Left colon (tissue), 2 donors: ENCODE measurements at places on chromosomes 2 and 18.

DNA sequence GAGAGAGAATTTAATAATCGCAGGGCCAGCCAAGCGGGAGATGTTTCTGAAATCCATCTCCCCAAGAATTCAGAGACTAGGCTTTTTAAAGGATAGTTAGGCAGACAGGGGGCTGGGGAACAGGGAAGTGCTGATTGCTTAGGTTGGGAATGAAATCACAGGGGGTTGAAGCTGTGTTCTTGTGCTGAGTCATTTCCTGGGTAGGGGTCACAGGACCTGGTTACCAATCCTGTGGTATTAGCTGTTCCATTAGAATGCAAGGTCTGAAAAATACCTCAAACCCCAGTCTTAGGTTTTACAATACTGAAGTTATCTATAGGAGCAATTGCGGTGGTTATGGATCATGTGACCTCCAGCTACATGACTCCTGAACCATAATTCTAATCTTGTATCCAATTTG is 4.6 kb downstream of the SP140 start:
- no peak for DNase-seq

DNA sequence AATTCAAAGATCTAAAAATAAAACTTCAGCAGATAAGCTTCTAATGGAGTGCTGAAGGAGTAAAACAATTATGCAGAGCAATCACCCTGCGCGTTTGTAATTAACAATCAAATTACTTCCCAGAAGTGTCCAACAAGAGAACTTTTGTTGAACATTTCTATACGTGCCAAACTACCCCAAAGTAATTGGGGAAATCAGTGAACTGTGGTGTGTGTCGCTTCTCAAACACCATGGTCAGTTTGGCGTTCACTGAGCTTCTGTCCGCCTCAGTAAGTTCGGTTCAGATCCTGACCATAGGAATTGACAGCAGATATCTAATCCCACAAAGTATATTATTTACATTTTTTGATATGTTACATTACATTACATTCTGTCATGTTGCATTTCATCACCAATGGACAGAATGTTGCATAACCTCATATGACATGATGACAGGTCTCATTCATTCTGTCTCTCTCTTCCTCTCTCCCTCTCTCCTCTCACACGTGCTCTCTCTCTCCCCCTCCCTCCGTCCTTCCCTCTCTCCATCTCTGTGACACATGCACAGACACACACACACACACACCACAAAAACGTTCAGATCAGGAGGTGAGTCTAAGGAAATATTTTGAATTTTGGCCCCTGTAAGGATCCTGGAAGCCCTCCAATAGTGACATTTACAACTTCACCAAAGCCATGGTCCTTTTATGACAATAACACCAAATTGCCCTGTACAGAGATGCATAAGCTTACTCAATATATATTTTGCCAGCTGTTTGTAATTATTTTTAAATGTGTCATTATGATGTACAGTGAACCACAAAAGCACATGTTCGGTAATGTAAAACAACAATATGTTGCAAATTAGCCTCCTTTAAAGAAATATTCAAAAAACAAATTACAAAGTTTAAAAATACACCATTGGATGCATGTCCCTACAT is 269.2 kb downstream of the FIGN start:
- DNase-seq, result no peak

- no peak for DNase-seq
Measured at GRCh38 chr2:54629914-54630857, 93.3 kb upstream of the EML6 start.

DNA sequence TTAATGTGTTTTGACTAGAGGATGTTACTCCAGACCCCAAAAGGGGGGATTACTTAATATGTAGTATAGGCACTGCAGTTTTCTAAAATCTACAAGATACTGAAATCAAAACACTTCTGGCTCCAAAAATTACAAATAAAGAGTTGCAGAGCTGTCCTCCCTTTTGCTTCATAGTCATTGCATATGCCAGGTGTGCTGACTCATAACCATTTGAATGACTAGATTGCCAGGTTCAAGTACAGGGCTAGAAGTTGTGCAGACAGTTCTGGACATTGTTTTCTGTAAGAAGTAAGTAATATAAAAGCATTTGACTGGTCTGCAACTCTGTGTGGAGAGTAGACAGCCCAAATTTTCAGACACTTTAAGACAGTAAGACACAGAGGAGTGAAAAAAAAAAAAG is 6.7 kb downstream of the CWC22 start:
- no peak for DNase-seq

DNA sequence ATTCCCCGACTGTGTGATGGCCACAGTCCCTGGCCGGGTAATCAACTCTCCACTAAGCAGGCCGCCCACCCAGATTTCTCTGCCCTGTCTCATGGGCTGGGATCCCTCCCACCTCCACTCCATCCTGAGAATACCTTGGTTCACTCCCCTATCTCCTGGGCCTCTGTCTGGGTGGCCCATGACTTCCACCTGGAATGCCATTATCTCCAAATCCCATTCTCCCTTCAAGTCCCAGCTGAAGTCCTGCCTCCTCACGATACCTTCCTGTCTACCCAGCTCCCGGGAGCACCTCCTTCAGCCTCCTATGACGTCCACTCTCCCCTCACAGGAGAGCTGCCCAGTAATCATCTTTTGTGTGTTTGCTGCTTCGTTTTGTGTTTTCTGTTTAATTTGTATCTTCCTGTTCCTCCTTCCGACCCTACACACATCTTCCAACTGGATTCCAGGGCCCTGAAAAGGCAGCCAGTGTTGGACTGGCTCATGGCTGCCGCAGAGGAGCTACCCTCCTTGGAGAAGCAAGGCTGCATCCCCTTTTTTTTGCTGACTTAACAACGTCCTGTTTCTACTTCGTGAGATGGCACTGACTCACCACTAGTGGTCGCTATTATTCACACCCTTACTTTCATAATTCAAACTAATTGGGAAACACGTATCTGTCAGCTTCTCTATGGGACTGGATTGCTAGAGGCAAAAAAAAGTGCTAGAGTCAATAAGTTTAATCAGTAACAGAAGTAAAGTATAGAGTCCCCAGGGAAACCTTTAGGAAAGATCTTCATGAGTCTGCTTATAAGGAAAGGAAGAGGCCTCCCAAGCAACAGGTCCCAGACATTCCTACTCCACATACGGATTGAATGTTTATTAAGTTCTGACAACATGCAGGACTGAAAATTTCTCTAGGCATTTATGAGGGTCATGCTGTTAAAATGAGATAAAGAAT is 171.9 kb upstream of the GATA6 start:
- no peak for DNase-seq

DNA sequence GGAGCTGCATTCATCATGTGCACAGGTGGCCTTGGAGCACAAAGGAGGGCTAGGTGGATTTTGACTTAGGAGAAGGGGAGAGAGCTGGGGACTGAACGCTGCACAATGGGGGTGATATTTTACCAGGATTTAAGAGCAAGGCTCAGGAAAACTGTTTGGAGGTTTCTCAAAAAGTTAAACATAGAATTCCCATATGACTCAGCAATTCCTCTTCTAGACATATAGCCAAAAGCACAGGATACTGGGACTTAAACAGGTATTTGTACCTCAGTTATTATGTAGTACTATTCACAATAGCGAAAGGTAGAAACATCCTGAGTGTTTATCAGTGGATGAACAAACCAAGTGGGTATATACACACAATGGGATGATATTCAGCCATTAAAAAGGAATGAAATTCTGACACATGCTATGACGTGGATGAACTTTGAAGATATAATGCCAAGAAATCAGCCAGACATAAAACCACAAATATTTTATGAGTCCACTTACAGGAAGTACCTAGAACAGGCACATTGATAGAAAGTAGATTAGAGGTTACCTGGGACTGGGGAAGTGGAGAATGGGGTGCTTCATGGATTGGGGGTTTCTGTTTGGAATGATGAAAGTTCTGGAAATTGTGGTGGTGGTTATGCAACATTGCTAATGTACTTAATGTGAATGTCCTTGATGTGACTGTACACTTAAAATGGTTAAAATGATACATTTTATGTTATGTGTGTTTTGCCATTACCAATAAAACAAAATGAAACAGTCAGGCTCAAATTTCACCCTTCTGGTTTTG is 216.9 kb downstream of the HAUS1 start:
- DNase-seq, result no peak

DNA sequence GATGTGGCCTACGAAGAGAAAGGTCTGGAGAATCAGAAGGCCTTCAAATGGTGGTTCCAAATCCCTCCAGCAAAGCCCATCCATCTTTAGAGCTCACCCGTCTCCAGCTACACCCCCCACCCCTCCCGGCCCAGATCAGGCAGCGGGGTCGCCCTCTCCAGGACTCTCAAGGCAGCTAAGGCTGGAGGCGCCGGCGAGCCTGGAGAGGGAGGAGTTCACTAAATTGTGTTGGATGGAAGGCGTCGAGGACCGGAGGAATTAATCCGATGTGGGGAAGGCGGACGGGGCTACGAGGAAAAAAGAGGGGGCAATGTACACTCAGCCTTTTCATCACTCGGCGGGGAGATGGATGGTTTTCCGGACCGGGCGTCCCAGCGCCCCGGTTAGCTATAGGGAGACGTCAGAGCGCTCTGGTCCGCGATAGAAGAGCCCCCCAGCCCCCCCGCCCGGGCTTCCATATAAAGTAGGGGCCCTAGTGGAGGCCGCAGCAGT is at the start of gene GRP:
Gene GRP, plus strand, starts transcription at position 487 of the 492 bp plus-strand sequence. CDS start 108 bp downstream, outside the sequence.
- no peak for DNase-seq

- no peak for DNase-seq
Measured at GRCh38 chr2:61100801-61101200, 35.1 kb downstream of the SANBR start.

DNA sequence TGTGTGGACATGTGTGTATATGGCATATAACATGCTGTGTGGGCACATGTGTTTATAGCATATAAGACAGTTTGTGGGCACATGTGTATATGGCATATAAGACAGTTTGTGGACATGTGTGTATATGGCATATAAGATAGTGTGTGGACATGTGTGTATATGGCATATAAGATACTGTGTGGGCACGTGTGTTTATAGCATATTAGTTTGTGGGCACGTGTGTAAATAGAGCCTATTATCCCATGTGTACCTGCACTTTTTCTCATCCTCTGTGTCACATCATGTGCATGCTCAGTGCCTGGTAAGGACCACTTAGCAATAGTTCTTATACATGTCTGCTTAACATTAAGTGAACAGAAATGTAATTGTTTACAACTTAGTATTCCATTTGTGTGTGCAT is 45.2 kb downstream of the TPO start:
- no peak for DNase-seq

DNA sequence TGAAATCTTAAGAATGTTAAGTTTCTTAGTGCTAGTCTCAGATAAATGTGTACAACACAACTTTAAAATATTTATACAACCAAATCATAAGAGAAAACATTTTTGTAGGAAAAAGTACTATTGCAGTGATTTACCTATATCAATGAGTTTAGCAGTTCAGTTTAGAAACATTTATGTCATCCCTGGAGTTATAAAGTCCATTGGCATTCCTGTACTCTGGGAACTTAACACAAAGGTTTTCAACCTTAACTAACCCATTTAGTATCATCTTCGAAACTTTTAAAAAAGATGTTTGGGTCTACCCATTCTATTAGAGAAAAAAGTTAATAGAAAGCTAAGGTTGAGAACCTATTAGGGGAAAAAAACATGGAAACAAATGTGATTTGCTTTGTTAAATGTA is 10.9 kb downstream of the AFTPH start:
- no peak for DNase-seq

GRCh38 chr18:36309436-36310391 is 12.2 kb downstream of the FHOD3 start:
- DNase-seq, result no peak

DNA sequence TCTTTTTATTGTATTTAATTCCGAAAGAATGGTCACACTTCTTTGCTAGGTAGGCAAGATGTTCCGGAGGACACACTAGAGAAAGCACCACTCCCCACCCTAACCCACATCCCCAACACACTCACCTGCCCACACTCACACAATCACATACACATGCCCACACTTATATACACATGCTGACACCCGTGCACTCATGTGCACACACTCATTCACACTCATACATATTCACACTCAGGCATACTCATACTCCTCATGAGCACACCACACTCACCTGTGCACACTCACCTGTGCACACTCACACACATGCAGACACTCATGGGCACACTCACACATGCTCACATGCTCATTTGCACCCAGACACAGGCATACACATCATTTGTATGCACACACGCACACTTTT is 21.4 kb downstream of the DIPK1C start:
- no peak for DNase-seq

- no peak for DNase-seq
Measured at GRCh38 chr2:198134293-198134955, 330.0 kb downstream of the PLCL1 start.

GRCh38 chr2:184562532-184562931 is 35.8 kb upstream of the ZNF804A start:
- DNase-seq, result no peak

GRCh38 chr2:231398585-231398984 is 3.1 kb downstream of the B3GNT7 start:
- no peak for DNase-seq

GRCh38 chr2:39059366-39059952 is 61.4 kb downstream of the SOS1 start:
- DNase-seq, result no peak

DNA sequence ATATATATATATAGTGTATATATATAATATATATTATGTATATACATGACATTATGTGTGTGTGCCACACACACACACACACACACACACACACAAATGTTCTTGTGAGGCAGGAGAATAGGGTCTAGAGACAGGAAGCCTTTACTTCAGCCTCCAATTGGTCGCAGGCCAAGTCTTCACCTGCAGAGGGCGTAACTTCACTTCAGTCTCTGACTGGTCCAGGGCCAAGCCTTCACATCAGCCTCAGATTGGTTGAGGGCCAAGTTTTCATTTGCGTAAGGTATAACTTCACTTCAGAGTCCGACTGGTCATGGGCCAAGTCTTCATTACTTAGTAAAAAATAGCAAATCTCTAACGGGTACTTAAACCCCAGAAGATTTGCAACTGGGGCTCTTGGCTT is 13.2 kb upstream of the SS18 start:
- peak; percentile 18 for DNase-seq

DNA sequence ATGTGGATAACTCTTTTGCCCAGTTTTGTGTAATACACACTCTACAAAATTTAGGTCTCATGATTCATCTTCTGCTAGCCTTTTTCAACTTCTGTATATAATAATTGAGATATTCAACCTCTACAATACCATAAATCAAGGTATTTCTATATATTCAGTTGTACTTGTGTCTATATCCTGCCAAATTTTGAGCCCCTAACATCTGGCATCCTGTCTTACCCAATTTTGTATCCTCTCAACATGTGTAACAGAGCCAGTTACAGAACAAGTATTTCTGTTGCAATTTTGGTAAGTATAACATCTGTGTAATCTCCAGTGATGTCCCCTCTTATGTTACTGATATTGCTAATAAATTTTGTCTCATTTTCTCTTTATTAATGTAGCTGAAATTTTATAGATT is 145.8 kb downstream of the TRIB2 start:
- DNase-seq, result no peak
